ENCODE measurements at places on chromosomes 5 and 9.

DNA sequence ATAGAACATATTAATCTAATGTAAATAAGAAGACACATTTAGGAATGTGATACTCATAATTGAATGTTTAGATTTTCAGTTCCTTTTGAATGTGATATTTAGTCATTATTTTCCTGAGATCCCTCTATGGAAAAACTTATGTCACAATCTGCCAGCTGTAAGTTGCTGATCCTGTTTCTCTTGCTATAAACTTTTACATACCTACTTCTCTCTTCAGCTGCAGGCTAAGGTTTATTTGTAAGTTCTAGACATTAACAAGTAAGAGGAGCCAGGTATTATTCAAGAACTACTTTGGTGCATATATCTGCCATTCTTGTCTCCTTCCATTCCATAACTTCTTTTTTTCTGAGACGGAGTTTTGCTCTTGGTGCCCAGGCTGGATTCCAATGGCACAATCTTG is 462.4 kb downstream of the PRR16 start:
- DNase-seq: no peak

- no peak for DNase-seq
Observed at GRCh38 chr5:685262-686171, 7.6 kb downstream of the TPPP start.

GRCh38 chr5:14357851-14358250 is 214.7 kb downstream of the TRIO start:
- DNase-seq: no peak

GRCh38 chr5:95920822-95921221 is 40.8 kb downstream of the ELL2 start:
- no peak for DNase-seq

- DNase-seq: no peak
Observed at GRCh38 chr5:65086234-65086890, 317.6 kb downstream of the CWC27 start.

DNA sequence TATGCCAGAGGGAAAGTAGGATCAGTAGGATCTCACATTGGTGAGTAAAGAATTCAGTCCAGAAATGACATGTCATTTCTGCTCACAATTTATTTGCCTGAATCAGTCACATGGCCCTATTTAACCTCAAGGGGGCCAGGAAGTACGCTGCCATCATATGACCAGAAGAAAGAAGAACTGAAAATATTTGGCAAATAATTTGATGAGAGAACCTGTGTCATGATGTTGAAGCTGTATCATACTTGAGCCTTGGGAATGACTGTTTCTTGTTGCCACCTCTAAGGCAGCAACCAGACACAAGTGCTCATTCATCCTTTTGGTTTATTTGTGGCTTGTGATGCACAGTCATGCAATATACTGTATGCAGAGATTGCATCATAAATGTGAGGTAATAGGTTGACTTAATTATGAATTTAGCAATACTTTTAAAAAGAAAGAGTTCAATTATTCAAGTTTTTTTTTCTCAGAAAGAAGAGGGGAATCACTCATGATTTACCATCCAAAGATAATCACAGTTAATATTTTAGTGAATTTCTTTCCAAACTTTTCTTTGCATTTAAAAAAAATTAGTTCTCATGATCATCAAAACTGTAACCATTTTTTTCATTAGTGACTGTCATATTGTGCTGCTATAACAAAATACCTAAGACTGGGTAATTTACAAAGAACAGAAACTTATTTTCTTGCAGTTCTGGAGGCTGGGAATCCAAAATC is 8.2 kb upstream of the ZFYVE16 start:
- DNase-seq: no peak

- no peak for DNase-seq
Observed at GRCh38 chr9:69916950-69917349, 96.3 kb downstream of the CFAP95 start.

DNA sequence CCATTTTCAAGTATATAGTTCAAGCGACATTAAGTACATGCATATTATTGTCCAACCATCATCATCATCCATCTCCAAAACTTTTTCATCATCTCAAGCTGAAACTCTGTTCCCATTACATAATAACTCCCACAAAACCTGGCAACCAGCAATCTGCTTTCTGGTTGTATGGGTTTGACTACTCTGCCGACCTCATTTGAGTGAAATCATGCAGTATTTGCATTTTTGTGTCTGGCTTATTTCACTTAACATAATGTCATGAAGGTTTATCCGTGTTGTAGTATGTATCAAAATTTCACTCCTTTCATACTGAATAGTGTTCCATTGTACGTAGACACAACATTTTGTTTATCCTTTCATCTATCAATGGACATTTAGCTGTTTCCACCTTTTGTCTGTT is 74.8 kb downstream of the SGCD start:
- no peak for DNase-seq

GRCh38 chr5:60504342-60504741 is 195.6 kb downstream of the DEPDC1B start:
- no peak for DNase-seq

DNA sequence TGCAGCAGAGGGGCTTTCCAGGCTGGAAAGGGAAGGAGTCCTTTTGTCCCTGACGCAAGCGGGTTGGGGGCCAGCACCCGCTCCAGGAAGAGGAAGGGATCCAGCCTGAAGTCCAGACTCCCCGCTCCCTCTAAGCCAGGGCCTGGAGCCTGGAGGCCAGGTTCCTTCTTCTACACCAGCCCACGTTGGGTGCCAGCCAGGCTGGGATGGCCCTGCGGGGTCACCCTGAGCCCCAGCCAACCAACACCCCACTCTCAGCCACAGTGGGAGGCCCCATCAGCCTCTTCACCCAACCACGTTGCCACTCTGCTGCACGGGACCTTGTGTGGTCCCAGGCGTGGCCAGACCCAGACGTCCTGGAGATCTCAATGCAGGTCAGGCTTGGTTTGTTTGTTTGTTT is 970 bp upstream of the FUT7 start:
- no peak for DNase-seq

DNA sequence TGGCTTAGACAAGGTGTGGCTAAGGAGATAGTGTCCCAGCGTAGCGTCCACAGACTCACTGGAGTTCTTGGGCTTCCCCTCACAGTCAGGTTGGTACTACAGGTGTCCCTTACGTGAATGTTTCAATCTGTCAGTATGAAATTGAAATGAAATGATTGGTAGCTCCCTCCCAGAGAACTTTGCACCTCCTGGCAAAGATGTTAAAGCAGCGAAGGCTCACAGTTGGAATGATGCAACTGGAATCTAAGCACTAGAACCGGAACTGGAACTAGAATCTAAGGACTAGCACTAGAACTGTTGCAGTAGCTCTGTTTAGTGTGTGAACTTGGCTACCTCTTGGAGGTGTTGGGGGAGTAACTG is 1.1 kb downstream of the SLC31A1 start:
- DNase-seq: no peak

- no peak for DNase-seq
Observed at GRCh38 chr5:83072966-83073365, 4.2 kb downstream of the TMEM167A start.

- no peak for DNase-seq
Observed at GRCh38 chr5:133820507-133820906, 147.9 kb downstream of the C5orf15 start.

DNA sequence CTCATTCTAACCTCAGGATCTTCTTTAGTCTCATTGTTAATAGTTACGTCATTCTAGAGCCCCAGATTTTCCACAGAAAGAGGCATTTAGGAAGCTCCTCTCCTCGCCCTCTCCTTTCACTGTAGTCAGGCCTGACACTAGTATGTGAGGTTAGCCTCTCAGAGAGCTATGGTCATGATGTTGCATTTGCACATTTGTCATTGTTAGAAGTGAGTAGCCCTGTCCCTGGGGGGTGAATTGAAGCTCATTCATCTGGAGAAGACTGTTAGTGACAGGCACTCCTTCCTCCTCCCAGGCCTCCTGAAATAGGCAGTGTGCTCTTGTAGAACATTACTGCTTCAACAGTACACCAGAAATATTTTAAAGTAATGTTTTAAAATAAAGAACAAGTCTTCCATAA is 26.6 kb upstream of the LRRTM2 start:
- DNase-seq: no peak

DNA sequence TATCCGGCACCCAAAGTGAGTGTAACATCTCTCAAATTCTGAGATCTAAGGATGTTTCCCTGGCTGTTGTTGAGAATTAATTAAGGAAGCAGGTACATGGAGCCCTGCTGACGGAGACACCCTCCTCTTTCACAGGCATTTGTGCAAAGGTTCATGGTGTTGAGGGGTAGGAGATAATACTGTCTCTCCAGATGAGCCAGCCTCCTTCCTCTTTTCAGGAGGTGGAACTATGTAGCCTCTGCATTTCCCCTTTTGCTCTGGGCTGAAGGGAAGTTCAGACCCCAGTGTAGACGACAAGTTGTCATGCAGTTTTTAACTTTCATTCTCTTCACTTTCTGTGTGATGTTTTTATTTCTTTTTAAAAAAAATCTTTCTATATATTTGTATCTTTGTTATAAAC is 107.5 kb downstream of the GALNT10 start:
- DNase-seq: no peak

- no peak for DNase-seq
Observed at GRCh38 chr5:96433066-96433447, at the start of gene PCSK1. Gene PCSK1 (minus strand): TSS chr5:96433248. CDS start chr5:96433042, 206 bp downstream.

- no peak for DNase-seq
Observed at GRCh38 chr5:105554568-105555169, 1992.1 kb upstream of the NUDT12 start.

- DNase-seq: no peak
Observed at GRCh38 chr5:126742425-126742824, 34.5 kb upstream of the LMNB1 start.

GRCh38 chr5:73160239-73160671 is 12.7 kb upstream of the TMEM174 start:
- no peak for DNase-seq

- no peak for DNase-seq
Observed at GRCh38 chr5:16603701-16604100, 13.1 kb downstream of the RETREG1 start.

DNA sequence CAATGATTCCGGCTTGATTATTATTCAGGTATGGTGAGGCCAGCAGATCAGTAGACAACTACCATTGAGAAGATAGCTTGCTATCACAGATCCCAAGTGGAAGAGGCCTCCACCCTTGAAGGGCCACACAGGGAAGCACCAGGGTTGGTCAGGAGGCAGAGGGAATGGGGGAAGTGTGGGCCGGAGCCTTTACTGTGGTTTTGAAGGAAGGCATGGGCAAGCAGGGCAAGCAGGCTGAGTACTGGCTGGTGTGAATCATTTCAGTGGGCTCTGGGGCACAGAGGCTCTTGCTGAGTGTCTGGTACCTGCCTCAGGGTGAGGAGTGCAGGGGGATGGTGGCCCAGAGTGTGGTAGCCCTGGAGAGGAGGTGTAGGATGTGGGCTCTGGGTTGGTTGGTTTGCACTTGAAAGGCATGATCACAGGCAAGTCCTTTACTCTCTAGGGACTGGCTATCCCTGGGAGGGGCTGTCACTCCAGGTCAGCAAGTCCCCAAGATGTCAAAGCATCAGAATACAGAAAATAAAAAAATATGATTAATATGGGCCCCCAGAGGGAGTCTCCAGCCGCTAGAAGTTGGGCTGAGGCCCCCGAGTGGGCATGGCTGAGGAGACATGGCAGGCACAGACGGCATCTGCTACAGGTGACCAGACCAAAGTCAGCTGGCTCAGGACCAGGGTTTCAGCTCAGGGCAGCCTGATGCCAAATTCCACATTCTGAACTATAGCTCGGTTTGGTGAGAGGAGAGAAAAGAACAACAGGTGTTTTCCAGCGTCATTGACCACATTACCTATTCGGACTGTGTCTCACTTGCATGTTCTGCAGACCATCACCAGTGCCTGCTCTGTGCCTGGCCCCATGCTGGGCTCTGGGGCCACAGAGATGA is 9.7 kb upstream of the SUSD3 start:
- no peak for DNase-seq

GRCh38 chr9:114096866-114097612 is 2.1 kb downstream of the KIF12 start:
- no peak for DNase-seq

GRCh38 chr9:30522061-30522460 is 1862.4 kb upstream of the ACO1 start:
- no peak for DNase-seq

DNA sequence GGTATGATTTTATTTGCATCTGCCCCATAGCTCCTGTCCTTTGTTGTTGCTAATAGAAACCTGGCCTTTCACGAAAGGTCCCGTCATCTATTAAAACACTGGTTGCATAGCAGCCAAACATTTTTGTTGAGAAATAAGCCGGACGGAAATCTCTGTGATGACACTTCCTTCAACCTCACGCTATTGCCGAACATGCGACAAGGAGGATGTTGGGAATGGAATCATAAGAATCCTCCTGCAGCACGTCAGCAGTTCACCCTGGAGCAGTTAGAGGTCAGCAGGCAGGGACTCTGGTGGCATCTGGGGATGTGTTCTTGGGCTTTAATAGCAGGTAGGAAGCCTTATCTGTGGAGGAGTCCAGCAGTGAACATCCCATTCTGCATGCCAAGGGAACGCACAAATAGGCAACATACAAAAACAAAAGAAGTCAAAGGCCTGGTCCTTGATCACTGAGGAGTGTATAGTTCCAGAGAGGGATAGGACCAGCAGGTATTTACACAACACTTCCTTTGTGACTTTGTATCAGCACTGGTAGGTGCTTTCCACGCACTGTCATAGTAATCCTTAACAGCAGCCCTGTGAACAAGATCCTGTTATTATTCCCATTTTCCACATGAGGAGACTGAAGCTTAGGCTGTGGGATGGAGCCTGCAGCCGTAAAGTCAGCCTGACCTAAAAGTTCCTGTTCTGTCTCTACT is 33.4 kb downstream of the ARHGAP26 start:
- DNase-seq: no peak

DNA sequence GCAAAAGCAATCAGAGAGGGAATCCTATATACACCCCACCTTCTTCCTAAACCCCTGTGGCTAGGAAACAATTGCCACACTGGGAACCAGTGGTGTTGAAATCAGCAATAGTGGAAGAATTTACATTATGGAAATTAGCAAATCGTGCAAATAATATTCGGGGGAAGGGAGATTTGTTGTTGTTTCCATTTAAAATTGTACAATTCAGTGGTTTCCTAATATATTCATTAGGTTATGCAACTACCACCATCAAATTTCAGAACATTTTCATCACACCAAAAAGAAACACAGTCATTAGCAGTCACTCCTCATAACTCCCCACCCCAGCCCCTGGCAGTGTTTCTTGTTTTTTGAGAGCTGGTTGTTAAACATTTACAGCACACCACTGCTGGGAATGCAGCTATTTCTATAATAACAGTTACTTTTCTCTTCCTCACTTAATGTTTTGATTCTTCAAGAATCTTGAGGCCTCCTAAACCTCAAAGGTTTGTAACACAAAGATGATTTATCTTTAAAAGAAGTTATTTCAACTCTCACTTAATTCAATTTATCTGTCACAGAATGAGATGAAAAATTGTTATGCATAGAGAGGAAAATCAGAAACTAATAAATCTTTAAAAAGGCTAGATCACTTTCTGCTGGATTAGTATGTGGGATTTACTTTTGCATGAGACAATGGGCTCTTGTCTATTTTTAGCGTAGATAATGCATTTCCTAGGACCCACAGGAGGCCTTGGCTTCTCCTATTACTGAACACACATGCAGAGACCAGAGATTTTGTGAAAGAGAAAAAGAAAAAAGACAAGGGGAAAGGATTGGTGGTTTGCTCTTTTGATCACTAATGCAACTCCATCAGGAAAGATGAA is 91.8 kb upstream of the DAPK1 start:
- no peak for DNase-seq

GRCh38 chr9:127517620-127518019 is 66.3 kb downstream of the LRSAM1 start:
- DNase-seq: no peak

- no peak for DNase-seq
Observed at GRCh38 chr9:72338631-72339030, 26.4 kb downstream of the ZFAND5 start.

- DNase-seq: no peak
Observed at GRCh38 chr5:158921441-158922262, 178.1 kb downstream of the EBF1 start.
